Urinary bladder (tissue), 4 donors: ENCODE measurements at places on chromosomes 1 and 21. TPM values are rescaled to one million over a fixed set of nuclear protein-coding genes. Genes with fewer than 3 reads are reported as not detected.

DNA sequence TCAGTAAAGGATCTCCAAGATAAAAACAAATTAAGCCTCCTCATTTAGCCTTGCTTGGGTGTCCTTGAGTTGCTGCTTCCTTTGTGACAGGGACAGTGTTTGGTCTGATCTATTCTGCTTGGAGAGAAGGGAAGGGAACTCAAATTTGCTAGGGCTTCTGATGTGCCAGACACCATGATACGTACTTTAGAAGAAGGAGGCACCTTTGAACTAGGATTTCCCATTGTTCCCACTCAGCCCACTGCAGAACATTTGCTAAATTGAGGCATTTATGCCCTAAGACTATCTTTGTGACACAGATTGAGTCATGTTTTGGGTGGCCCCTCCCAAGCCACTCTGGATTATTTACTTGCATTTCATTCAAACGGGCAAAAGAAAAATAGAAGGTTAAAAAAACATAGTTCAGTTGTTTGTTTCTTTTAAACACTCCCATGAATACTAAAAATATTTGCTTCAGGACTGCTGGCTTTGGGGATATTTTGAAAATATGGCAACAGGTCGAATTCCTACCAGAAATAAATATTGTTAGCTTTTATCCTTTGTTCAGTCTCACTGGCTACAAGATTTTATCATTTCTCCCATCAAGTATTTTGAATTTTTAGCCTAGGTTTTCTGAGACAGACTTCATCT lies 81.9 kb upstream of the WLS start:
- DNase-seq, result no peak

DNA sequence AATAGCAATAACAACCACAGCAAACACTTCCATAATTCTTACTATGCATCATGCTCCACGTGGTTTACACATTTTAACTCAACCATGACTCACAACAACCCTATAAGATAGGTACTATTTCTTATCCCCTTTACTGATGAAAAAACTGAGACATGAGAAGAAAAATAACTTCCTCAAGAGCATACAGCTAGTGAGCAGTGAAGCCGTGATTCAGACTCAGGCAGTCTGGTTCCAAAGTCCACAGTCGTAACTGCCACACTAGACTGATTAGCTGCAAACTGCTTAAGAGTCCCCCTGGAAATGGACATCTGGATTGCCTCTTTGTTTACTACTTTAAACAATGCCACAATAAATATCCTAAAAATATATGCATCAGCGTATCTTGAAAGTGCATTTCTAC lies 55.7 kb downstream of the PLD5 start:
- no peak for DNase-seq

GRCh38 chr1:200610846-200611245 lies 9.7 kb downstream of the KIF14 start:
- DNase-seq, result no peak

DNA sequence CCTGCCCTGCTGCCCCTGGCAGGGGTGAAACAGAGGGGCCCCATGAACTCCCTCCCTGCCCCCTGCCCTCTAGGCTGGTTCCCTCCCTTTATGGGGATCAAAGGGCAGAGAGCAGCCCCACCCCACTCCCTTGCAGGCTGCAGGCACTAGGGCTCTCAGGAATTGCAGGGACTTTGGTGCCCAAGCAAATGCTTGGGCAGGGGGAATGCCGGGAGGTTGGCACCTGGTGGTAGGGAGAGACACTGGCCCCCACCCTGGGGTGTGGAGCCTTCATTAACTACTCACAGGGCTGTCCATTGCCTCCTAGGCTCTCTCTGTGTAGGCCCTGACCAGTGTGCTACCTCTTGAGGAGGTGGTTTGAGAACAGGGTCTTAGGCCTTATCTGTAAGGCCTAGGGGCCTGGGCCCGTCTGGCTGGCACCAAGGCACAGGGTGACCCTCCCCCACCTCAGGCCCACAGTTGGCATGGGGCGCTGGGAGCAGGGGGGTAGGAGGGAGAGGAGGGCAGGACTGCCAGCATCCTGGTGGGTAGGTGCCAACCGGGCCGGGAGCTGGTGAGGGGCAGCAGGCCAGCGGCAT lies 4.7 kb downstream of the ZBTB7B start:
- DNase-seq, result no peak

DNA sequence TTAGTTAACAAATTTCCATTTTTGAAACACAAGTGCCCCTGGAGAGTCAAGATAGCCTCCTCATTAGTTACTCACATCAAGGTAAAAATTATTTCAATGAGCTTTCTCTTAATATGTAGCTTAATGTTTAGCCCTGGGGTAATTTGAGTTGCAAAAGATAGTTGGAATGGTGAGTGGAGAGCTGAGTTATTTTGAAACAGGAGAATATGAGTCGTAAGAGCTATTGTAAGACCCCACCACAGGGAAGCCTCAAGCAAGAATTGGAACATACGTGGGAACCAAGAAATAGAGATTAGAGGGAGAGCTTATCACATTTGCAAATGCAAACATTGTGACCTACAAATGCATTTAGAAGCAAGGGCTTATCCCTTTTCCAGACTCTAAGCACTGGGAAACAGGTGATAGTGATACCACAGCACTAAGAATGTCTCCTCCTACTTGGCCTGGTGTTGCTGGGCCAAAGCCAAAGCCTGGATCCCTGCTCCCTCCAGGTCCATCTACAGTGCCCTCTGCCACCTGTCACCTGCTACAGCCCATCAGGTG lies 635.1 kb downstream of the PTPRC start:
- no peak for DNase-seq

- no peak for DNase-seq
These were observed at the start of gene CFAP45 for GRCh38 chr1:159900086-159900680. TSS of gene CFAP45 (minus strand) at chr1:159900165. CDS start at chr1:159900098, 67 bp downstream.

- DNase-seq, result no peak
These were observed 19.8 kb upstream of the UAP1 start for GRCh38 chr1:162541619-162542141.

GRCh38 chr1:226355669-226356551 lies 46.9 kb upstream of the LIN9 start:
- DNase-seq, result no peak

GRCh38 chr1:199687321-199687720 lies 340.2 kb upstream of the NR5A2 start:
- no peak for DNase-seq

GRCh38 chr1:36707221-36707620 lies 224.5 kb upstream of the CSF3R start:
- no peak for DNase-seq

GRCh38 chr1:165843304-165843703 lies 15.9 kb downstream of the UCK2 start:
- no peak for DNase-seq

DNA sequence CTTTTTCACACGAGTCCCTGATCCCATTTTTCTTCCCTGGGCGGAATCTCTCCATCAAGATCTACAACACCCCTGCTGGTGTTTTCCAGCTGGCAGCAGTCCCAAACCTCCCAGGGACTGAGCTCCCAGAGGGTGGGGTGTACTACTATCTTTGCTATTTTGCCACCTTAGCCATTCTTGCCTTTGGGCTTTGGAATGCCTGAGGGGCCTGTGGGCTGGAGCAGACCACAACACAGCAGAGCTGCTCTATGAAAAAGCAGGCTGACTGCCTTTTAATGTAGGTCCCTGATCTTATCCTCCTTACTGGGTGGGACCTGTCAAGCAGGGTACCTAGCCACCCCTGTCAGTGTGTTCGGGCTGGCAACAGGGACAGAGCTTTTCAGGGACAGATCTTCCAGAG lies 91.9 kb downstream of the KCNT2 start:
- no peak for DNase-seq

DNA sequence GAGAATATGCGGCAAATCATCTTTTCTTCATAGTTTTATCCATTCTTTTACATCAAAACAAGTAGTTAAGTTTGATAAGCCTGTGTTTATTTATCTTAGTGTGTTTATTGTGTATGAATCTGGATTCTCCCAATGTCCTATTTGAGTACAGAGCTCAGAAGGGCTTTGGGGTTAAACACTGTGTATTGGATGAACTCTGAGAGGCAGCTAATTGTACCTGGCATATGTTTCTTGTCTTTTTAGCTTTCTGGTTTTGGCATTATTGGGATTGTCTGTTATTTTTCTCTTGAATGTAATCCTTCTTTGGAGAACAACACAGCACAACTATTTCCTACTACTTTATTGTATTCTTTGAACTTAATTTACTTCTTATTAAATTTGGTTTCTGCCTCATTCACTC lies 906.9 kb downstream of the ADGRL2 start:
- no peak for DNase-seq

DNA sequence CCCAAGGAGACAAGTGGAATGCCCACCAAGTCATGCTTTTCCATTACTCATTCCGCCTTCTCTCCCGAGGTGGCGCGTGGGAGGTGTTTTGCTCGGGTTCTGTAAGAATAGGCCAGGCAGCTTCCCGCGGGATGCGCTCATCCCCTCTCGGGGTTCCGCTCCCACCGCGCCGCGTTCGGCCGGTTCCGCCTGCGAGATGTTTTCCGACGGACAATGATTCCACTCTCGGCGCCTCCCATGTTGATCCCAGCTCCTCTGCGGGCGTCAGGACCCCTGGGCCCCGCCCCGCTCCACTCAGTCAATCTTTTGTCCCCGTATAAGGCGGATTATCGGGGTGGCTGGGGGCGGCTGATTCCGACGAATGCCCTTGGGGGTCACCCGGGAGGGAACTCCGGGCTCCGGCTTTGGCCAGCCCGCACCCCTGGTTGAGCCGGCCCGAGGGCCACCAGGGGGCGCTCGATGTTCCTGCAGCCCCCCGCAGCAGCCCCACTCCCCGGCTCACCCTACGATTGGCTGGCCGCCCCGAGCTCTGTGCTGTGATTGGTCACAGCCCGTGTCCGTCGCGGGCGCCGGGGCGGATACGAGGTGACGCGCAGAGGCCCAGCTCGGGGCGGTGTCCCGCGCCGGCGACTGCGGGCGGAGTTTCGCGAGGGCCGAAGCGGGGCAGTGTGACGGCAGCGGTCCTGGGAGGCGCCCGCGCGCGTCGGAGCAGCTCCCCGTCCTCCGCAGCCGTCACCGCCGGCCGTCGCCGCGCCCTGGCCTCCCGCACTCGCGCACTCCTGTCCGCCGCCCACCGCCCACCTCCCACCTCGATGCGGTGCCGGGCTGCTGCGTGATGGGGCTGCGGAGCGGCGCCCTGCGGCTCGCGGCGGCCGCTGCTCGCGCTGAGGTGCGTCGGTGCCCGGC lies at the start of gene KIF1B:
KIF1B (plus strand) TSS at position 666 of the 906 bp plus-strand sequence. CDS start 21,759 bp downstream, outside the sequence.
- peak; percentile 94 for DNase-seq

- no peak for DNase-seq
These were observed 17.2 kb downstream of the KCNJ15 start for GRCh38 chr21:38273745-38274542.

DNA sequence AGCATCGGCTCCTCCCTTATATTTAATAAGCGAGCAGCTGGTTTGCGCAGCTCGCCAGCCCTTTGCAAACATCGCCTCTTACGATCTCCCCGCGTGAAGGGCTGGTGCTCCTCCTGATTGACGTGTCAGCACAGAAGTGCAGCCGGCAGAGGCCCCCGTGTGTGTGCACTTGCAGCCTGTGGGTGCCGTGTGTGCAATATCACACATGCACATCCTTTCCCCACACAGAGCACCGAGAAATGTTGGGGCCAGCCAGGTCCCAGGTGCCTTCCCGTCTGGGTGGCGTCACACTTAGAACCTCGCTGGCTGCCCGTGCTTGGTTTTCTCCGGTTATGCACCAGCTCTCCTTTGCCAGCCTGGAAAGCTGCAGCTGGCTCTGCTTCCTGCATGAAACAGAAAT lies 126.6 kb upstream of the AJAP1 start:
- DNase-seq, result no peak

GRCh38 chr1:222991177-222991576 lies 151.9 kb downstream of the TLR5 start:
- no peak for DNase-seq

DNA sequence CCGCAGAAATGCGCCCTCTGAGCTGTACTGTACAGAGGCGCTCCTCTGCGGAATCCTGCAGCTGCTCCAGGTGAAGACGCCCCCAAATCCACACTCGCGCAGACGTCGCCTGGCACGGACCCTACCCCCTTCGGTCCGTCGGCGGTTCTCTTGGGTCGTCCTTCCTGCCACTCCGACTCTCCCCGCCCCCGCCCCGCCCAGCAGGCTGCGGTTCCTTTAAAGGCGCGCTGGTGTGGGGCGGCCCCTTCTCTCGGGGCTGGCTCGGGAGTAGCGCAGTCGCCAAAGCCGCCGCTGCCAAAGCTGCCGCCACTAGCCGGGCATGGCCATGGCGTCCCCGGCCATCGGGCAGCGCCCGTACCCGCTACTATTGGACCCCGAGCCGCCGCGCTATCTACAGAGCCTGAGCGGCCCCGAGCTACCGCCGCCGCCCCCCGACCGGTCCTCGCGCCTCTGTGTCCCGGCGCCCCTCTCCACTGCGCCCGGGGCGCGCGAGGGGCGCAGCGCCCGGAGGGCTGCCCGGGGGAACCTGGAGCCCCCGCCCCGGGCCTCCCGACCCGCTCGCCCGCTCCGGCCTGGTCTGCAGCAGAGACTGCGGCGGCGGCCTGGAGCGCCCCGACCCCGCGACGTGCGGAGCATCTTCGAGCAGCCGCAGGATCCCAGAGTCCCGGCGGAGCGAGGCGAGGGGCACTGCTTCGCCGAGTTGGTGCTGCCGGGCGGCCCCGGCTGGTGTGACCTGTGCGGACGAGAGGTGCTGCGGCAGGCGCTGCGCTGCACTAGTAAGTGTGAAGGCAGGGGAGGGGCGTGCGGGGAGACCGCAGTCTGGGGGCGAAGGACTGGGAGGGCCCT lies at the start of gene RASSF5:
RASSF5 (plus strand) TSS at position 248 of the 846 bp plus-strand sequence; CDS start at position 320, 72 bp downstream.
- no peak for DNase-seq

DNA sequence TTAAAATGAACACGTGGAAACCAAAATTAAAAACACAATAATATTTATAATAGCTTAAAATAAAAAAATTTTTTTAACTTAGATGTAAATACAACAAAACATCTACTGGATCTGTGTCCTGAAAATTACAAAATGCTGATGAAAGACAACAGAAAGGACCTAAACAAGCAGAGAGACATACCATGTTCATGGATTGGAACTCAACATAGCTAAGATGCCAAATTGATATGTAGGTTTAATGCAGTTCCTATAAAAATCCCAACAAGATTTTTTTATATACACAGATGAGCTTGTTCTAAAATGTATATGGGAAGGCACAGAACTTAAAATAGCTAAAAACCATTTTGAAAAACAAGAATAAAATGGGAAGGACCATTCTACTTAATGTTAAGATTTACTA lies 81.4 kb downstream of the TRIM11 start:
- no peak for DNase-seq

FCAMR gene
- total RNA-seq, result not detected

ATG4C gene
- 17.3 TPM for total RNA-seq

ZNF683 gene
- not detected for total RNA-seq

HES5 gene
- total RNA-seq, result 2.5 TPM

GIPC2 gene
- 4.4 TPM for total RNA-seq

FAAH gene
- total RNA-seq, result 6.9 TPM

KRTAP25-1 gene
- not detected for total RNA-seq
